ENCODE measurements at places on chromosomes 3 and 15.
A peak's percentile ranks its signal among the peaks of the same experiment; 100 is the strongest.

GRCh38 chr3:64426551-64426950, 201.3 kb upstream of the PRICKLE2 start:
- DNase-seq = no peak

DNA sequence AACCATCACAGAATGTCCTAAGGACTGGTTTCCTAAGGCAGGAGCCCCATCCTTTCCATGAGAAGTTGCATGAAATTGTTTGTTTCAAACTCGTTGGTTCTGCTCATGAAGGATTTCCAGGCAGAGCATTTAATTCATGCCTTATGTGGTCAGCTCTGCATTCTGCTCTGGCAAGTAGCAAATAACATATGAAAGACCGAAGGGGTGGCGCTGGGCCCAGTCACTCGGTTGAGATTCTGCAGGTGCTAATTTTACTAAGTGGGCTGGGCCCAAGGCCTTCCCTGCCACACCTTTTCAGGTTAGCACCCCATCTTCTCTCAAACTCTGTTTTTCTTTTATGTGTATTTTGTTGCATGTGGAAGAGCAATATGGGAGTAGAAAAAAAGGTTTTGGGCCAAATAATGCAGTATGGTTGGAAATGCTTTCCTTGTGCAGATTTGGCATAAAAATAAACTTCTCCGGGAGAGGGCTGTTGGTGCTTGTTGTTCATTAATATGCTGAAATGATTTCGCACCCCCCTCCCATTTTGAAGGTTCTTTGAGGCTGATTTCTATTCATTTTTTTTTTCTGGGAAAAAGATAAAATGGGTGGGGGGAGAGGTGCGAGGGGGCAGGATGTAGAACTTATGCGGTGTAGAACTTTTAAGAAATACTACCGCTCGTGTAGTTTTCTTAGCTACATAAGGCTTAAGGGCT, 182.9 kb upstream of the FEZF2 start:
- DNase-seq = no peak

DNA sequence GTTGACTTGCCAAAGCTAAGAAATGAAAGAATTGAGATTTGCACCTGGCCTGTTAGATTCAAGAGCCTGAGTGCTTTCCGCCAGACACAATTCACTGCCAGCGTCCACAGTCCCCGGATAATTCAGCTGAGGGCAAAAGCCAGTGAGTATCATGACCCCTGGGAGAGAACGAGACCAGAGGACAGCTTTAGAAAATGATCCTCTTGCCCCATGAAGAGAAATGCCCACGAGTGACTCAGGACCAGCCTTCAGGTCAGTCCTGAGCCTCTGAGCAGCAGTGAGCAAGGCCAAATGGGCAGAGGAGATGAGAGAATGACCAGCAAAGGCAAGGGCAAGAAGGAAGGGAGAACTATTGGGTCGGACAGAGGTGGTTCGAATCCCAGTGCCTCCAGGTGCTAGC, 273.5 kb downstream of the FAM43A start:
- DNase-seq = no peak

DNA sequence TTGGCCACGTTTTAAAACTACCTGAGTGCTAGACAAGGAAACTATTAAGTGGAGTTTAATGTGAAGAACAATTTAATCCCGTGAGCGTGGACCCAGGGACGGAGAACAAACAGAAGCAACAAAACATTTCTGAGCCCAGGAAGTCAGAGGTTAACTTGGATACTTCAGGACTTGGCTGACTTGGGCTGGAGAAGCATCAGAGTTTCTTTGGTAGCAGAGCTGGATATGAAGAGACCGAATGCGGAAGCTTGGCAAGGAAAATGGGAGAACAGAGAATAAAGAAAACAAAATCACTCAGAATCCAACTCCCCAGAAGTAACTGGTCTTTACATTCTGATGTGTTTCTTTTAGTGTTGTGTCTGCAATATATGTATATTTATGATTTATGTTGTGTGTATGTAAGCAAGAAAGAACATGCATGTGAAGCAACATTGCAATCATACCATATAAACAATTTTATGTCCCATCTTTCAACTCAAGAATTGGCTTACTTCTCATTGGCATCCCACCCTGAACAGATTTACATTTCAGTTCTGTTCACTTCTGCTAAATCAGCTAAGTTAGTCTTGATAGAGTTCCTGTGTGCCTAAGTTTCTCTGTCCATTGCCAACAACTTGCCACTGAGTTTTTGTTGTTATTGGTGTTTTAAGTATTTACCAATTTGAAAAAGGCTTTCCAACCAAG, 17.2 kb upstream of the PLOD2 start:
- DNase-seq = no peak

- no peak for DNase-seq
These were observed 10.6 kb downstream of the TTC21A start for GRCh38 chr3:39118079-39118478.

GRCh38 chr15:43913941-43914340, 87.1 kb downstream of the WDR76 start:
- DNase-seq = no peak

GRCh38 chr3:177538750-177539730, 341.8 kb upstream of the TBL1XR1 start:
- no peak for DNase-seq

GRCh38 chr3:31165399-31165860, 271.0 kb upstream of the GADL1 start:
- DNase-seq = no peak

- DNase-seq = no peak
These were observed 17.3 kb downstream of the ABHD5 start for GRCh38 chr3:43707998-43708397.

GRCh38 chr3:147701195-147701594, 292.0 kb downstream of the ZIC1 start:
- no peak for DNase-seq

- no peak for DNase-seq
These were observed 51.8 kb downstream of the TMEM108 start for GRCh38 chr3:133089906-133090485.

- DNase-seq = peak; percentile 56
These were observed at the start of gene PAQR9 for GRCh38 chr3:142963516-142964448. PAQR9 (minus strand) TSS chr3:142963674; CDS start chr3:142963336, 338 bp downstream.

DNA sequence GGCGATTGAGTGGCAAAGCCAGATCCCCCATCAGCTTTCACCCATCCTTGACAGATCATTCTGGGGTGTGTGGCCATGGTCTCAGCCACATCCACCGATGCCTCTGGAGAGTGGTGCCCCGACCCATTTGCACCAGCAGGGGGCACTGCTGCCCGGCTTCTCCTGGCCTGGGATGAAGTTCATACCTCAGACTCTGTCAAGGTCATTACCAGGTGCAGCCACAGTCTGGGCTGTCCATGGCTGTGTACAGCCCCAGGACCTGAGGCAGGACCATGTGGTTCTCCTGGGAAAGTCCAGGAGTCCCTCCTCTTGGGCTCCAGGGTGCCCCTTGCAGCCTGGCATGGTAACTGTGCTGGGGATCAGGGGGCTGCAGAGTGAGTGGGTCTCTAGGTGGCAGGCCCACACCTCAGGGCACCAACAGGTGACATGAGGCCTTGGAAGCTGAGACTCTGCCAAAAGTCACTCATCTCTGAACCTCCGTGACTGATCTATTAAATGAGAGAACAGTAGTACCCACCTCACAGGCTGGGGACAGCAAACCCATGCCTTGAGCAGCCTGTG, 67.2 kb downstream of the CACNA2D2 start:
- no peak for DNase-seq

DNA sequence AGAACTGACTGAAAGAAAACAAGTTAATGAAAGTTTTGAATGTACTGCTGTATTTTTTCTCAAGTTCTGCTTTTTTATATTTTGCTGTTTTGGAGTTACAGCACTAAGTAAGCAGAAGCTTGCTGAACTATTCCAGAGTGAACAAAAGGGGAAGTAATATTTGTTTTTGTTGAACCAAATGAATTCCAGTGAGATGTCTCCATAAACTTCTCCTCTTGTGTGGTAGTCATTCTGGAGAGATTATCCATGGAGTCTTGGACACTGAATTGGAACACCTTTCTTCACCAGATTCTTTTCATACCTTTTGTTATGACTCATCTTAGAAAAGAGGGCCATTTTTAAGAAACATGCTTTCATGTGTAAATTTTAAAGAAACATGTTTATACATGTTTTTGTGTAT, 8.8 kb downstream of the ANKUB1 start:
- no peak for DNase-seq

DNA sequence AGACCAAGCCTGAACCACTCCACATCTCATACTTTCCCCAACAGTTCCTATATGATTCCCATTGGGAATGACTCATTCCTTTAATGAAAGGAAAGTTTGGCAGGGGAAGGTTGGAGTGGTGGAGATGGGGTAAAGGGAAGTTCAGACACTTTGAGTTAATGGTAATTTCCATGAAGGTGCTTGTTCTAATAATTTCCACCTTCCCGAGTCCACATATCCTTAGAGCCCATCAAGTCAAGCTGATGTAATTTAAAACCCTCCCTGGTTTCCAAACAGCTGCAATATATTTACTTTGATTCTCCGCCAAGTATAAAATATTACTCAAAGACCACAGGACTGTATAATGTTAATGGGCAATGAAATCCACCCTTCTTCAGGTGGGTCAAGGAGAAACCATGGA, 95.0 kb upstream of the GALNT15 start:
- DNase-seq = no peak

DNA sequence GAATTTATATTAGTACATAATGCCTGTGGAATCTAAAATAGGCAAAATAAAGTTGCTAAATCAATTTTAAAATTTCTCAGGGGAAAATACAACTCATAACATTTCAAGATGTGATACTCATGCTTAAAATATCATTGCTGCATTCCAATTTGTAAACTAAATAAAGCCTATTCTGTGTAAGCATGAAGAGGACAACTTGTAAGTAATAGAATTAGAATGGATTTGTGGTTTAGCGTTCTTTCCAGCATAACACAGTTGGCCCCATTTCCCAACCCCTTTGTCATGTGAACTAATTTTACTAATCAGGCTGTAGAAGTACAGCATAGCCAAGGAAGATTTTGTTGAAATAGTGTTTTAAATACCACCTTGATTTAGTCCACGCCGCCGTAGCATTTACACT, 437.2 kb downstream of the SI start:
- no peak for DNase-seq

DNA sequence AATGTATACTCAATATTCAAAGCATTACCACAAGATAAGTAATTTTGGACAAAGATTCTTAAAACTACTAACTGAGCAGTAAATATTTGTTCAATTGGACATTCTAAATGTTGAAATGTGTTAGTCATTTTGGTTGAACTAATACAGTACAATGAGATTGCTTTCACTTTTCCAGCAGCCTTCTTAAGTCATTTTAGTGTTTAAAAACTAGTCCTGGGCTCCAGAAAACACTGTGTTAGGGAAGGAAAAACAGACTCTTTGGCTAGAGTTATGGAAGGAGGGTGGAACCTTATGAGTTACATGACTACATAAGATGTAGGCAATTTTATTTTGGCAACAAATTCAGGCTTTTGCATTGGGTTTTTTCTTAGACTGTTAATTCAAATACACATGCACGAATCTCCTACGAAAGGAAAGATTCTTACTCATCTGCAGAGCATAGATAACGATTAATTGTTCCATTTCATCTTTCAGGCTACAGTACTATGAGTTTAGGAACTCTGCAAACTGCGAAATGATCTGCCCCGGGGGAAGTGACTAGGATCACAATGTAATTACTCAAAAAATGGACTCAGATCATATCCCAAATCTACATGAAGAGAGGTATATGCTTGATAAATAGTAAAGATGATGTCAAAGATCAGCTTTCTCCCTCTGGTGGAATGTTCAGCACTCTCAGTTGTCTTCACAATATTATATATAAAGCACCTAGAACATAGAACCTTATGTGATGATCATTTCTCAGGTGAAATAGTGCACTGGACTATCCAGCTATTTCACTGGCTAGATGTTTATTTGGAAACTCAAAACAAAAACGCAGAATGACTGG, 492.8 kb upstream of the MDFIC2 start:
- no peak for DNase-seq

GRCh38 chr3:9878700-9879099, 1.4 kb downstream of the CIDEC start:
- DNase-seq = no peak

DNA sequence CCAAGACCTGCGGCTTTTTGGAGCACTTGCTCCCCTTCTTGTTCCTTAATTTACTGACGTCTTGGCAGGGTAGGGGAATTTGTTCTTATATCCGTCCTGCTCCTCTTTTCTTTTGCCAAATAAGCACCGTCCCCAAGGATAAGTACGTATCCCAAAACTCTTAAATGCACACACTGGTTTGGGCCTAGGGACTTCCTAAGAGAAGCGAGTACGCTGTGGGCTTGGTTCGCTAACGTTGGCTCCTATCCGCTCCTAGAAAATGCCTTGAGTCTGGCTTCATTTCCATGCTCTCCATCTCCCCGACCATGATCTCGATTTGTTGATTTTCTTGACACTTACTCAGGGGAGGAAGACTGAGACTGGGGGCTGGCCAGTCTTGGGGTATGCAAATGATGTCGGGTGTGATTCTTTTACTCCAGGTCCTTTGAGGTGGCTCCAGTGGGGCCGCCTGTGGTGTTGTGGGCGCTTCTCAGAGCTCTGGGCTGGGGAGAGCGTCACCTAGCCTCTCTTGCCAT, 1.3 kb downstream of the MYRIP start:
- no peak for DNase-seq

DNA sequence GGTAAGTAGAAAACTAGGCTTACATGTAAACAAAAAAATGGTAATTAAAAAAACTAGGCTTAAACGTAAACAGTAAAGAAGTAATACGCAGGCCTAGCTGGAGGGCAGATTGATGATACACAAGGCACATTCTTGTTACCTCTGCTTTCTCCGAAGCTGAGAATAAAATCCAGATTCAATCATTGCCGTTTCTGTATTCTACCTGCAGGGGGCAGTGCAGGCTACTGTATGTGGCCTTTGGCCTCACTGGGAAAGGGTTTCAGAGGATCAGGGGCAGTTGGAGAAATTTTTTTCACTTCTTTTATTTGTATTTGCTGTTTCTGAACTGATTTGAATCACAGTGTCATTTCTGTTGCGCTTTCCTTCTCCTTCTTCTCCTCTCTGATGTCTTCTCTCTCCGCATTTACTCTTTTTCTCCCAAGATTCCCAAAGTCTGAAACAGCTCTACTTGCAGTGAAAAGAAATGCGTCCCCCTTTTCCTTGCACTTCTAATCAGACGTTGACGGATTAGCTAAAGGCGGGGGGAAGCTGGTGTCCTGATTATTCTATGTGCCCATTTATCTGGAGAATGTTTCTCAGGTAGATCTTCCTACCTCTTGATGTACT, 67.1 kb upstream of the MCTP2 start:
- peak; percentile 45 for DNase-seq

DNA sequence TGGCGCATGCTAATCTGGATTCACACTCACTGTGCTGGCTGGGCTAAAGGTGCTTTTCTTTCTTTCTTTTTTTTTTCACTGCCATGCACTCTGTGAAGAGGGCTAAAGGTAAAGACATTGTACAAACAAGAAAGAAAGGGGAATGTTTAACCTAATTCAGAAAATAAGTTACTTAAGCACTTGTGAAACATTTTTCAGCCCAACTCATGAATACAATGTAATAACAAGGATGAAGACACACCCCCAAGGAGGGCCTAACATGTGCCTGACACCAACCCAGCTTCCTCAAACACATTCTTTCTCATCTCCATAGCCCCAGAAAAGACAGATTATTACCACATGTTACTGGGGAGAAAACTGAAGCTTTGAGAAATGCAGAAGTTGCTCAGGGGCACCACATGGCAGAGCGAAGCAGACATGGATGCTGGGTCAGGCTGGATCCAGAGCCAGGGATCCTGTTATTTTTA, 5.7 kb downstream of the STIMATE start:
- no peak for DNase-seq

All from COR-L47 (cell line).